Fibroblast of lung (primary cell): ENCODE measurements at places on chromosomes 3 and 15.
A peak's percentile ranks its signal among the peaks of the same experiment; 100 is the strongest.

DNA sequence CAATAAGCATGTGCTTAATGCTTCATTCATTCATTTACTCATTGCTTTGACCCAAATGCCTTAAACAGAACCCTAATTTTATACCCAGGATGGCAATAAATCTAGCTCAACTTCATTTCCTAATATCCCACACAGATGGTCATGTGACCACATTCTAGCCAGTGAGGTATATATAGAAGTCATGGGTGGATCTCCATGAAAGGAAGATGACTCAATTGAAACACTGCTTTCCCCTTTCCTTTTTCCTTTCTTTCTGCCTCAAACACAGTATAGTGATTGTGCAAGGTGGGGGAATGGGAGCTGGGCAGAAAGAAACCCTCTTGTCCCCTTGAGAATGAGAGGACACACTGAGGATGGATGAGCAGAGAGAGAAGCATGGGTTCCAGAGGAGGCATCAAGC, 183.5 kb upstream of the PRICKLE2 start:
- DNase-seq = no peak

DNA sequence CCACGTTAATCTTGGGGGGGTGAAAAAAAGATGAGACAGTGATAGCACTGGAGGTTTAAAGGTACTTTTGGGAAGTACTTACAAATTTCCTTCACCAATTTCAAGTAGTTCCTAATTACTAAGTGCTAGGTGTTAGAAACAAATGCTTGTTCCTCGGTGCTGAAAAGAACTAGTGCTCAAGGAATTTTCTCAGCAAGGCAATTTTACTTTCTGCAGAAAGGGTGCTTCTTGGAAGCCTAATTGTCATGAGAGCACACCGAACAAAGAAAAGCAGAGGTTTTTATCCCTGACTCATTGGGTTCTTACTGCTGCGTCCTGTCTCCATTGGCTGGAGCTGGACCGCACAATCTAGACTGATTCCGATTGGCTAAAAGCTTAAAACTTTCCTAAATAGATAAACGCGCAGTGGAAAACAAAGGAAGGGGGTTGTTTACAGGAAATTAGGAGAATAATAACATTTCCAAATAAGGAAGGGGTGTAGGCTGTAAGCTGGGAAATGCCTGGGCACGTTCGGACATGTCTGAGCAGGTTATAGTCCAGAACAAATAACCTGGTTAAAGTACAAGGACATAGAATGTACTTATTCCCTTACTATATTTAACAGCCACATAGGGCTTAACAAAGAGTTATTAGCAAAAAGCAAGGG, 49.6 kb downstream of the CHD2 start:
- DNase-seq = peak; percentile 11

DNA sequence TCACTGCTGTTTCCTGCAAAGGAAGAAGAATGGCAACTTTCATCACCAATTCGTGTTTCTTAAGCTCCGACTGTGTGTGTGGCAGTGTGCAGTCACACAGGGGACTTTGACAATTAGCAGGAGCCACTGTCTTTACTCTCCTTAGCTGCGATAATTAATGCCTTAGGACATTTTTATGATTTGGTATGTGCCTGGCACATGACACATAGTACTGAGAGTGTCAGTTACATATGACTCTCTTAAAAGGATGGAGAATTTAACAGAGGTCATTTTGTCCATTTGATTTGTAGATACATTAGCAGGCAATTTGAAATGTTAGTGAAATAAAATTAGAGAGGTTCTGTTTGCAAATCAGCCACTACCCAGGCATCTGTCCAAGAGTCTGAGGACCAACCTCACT, 128.9 kb upstream of the VEPH1 start:
- no peak for DNase-seq

DNA sequence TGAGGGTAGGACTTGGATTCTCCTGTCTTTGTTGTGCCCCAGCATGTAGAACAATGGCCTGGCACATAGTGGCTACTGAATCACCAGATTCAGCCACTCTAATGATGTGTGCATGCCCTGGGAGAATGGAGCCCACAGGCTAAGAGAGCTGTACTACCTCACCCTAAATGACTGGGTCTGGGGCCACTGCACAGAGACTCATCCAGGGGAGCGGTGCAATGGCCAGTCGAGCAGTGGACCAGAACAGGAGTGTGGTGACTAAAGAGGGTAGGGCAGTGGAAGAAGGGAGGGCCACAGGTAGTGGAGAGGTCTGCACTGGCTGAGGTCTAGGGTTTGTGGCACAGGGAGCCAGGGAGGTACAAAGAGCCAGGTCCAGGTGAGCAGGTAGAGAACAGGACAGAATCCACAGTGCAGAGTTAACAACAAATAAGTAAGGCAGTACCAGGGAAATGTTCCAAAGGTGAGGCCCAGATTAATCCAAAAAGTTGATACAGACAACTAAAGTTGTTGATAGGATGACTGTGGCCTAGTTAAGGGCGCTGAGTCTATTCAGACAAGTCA, 142.7 kb upstream of the ATP11B start:
- no peak for DNase-seq

DNA sequence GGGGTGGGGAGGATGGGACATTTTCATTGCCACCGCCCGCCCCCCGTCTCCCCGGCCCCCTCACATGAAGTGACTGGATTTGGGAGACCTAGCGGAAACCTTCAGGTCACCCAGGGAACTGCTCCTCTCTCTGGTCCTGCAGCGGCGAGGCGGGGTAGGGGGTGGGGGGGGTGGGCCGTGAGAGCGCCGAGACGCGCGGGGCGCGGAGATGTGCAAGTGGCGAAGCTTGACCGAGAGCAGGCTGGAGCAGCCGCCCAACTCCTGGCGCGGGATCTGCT, 712 bp upstream of the MME start:
- no peak for DNase-seq

DNA sequence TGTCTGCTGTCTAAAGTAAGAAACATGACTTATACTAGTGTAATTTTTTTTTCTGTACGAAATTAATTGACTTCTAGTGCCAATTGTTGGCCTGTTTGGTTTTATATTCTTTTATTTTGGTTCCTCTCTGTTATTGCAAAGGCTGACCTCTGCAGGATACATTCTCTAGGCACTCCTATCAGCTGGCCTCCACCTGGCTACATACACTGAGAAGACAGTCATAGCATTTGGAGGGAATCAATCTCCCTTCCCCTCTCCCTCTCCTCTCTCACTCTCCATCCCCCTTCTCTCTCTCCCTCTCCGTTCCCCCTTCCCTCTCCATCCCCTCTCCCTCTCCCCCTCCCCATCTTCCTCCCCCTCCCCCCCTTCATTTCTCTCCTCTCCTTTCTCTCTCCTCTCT, 116.7 kb downstream of the MCTP2 start:
- no peak for DNase-seq

- DNase-seq = peak; percentile 91
Observed at GRCh38 chr3:52339612-52340011, 23.5 kb downstream of the DNAH1 start.

GRCh38 chr15:66925721-66926120, 139.7 kb upstream of the SMAD3 start:
- DNase-seq = no peak

DNA sequence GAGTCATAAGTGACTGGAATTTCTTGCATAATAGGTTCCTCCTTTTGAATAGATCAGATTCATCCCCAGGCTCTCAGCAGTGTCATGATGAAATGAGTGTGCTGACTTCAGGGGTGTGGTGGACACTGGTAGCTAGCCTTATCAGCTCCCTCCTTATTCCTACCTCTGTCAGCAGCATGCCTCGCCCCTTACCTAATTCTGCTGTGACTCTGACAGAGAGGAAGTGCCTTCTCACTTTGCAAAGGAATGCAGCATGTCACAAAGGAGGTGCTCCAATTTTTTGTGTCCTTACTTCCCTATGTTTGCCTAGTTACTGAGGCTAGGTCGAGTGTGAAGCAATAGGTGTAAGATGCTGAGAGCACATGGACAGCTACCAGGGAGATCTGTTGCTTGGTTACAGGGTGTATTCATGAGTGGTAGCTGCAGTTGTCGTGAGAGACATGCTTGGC, 90.6 kb downstream of the TNFAIP8L3 start:
- peak; percentile 39 for DNase-seq

DNA sequence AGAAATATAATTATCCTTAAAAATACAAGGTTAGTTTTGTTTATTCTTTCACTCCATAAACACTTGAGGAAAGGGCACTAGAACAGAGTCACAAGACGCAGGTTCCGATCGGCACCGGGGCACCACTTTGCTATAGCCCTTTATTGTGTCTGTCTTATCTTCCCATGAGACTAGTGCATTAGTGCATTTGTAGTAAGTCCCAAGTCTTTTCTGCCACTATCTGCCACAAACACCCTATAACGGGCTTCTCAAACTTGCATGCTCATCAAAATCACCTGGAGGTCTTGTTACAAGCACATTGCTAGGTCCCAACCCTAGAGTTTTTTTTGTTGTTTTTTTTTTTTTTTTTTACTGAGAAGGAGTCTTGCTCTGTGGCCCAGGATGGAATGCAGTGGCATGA, 213.1 kb downstream of the FOXP1 start:
- DNase-seq = no peak

- DNase-seq = peak; percentile 26
Observed at GRCh38 chr3:58102390-58102750, 94.1 kb downstream of the FLNB start.

DNA sequence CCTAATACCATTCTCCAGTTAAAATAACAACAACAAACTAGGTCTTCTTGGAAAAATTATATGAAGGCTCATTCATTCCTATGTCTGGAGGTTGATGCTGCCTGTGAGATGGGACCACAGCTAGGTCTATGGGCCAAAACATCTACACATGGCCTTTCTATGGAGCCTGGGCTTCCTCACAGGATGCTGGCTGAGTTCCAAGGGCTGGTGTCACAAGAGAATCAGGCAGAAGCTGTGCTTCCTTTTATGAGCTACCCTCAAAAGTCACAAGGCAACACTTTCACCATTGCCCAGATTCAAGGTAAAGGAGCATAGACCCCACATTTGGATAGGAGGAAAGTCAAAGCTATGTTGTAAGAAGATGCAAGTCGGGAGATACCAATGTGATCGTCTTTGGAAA, 4.6 kb upstream of the RTP2 start:
- no peak for DNase-seq

DNA sequence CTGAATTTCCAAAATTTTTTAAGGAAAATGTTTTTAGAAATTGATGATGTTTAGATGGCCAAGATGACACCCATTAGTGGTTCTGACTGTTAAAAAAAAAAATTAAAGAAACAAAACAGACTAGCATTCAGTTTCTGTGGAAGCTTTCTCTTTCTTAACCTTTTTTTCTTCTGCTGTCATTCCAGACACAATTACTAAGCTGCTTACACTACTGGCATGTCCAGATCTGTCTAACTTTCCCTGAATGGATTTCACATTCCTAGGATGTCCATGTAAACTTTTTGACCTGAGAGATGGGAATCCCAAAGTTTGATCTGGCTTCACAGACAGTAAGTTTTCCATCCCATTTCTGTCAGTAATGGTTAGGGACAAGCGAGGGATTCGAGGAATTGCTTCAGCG, 10.3 kb upstream of the MTMR10 start:
- no peak for DNase-seq

GRCh38 chr3:192840143-192840836, 77.4 kb downstream of the MB21D2 start:
- DNase-seq = no peak

- no peak for DNase-seq
Observed at GRCh38 chr3:71846185-71846584, 61.2 kb upstream of the PROK2 start.

- peak; percentile 20 for DNase-seq
Observed at GRCh38 chr15:76791511-76791910, 113.6 kb downstream of the SCAPER start.
